ENCODE measurements at places on chromosomes 7 and 10.

GRCh38 chr7:65251851-65252620 is 121.6 kb upstream of the ZNF92 start:
- peak; percentile 85 for DNase-seq

DNA sequence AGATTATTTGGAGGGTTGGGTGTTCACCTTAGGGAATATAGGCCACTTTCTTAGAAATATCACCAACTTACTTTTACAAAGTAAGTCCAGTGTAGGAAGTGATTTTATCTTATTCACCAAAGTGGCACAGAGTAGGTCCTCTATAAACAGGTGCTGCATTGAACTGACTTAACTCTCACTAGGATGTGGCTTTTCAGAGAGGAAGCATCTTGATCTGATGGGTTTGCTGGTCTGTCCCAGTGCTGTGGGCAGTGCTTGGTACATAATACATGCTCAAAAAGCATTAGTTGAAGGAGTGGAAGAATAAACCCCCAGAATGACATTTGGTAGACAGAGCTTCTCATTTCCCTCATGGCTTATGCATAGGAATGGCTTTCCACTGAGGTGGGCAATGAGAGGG is 334.7 kb downstream of the LRMDA start:
- DNase-seq, result no peak

DNA sequence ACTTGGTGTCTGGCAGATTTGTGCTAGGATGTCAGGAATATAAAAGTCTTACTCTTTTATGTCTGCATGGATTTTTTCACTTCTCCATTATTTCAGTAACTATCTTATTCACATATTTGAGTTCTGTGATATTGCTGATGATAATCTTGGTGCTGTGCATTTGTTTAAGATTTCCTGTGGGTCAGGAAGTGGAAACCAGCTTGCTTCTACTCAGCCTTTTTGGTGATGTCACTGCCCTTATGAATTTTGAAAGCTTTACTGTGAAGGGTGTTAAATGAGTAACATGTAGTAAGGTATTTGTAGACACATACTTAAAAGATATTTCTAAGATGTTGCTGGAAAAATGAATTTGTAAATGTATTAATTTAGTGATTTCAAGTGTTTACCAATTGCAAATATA is 69.5 kb upstream of the VOPP1 start:
- no peak for DNase-seq

DNA sequence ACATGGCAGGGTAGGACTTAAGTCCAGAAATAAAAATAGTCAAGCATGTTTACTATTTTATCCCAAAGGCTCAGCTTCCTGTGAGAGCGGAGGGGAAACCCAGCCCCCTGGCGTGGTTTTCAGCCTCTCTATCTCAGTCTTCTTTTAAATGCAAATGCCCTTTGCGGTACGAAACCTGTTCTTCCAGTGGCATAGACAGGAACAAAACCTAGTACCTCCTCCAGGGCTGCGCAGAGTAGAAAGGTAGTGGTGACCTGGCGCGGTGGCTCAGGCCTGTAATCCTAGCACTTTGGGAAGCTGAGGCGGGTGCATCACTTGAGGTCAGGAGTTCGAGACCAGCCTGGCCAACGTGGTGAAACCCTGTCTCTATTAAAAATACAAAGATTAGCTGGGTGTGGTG is 181.3 kb upstream of the FOXK1 start:
- no peak for DNase-seq

DNA sequence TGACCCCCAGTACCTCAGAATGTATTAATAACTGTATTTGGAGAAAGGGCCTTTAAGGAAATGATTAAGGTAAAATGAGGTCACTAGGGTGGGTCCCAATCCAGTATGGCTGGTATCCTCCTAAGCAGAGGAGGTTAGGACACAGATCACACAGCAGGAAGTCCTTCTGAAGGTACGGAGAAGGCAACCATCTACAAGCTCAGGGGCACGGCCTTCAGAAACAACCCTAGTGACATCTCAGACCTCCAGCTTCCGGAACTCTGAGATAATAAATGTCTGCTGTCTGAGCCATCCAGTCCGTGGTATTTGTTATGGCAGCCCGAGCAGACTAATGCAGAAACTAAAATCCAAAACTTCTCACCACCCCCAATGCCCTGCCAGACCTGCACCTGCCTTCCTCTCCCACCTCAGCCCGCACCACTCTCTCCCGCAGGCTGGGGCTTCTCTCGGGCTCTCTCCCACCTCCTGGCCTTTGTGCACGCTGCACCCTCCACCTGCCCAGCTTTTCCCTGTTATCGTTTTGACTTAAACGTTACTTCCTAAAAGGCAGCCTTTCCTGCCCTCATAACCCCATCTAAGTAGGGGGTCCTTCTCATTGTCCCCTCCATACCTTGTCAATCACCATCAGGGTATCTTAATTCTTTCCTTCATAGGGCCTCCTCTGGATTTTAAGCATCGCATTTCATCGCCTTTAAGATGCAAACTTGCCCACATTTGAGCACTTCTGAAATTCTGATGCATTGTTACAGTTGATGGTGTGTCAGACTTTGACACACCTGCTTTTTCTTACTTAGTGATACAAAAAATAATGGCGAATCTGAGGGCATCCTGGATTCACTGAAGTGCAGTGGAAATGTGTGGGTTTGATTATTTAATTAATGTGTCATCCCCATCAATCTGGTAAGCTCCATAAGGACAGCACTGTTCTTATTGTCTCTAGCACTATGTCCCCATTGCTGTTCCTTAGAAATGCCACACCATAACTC is 32.2 kb upstream of the AQP1 start:
- DNase-seq, result no peak

- DNase-seq, result no peak
Measured at GRCh38 chr10:99232360-99232999, 3.2 kb downstream of the HPSE2 start.

DNA sequence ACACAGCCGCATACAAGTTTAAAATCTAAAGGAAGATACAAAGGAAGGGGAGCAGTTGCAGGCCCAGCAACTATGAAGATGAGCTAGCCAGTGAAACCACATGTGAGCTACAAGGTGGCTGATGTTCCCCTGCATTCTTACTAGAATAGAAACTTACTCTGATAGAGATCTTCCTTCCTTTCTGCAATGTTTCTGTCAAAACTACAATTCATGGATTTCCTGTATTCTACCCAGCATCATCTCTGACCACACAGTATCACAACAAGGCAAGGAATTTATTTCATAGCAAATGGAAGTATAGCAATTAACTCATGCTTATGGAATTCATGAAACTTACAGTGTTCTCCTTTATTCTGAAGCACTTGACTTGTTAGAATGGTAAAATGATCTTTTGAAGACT is 68.7 kb upstream of the AASS start:
- DNase-seq, result no peak

GRCh38 chr10:598415-599170 is 90.9 kb downstream of the DIP2C start:
- DNase-seq, result no peak

GRCh38 chr10:116994113-116994890 is 10.7 kb downstream of the SHTN1 start:
- DNase-seq, result no peak

Data from NCI-H187 (cell line).